Aorta (tissue), 5 donors: ENCODE measurements at places on chromosomes 2 and 18. TPM values are rescaled to one million over a fixed set of nuclear protein-coding genes. Genes with fewer than 3 reads are reported as not detected.

VWA3B gene
- total RNA-seq: 1.0 TPM

DNA sequence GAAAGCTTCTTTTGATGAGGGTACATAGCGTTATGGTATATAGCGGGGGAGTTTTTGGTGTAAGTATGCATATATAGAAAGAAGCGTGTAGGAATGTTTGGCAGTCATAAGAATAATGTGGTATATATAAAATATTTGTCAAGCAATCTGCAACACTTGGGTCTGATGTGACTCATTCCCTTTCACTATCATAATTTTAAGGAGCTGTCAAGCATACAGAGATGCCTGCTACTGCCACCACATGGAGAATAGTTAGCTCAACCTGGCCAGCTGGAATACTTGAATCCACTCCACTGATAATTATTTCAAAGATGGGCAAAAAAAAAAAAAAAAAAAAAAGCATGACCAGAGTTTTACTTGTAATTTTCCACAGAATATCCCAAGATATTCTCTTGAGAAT lies 559.8 kb upstream of the REG3G start:
- no peaks in the 10 kb centered on the region for H3K27me3 ChIP-seq
- H3K27ac ChIP-seq: no peak overlapping the region
- H3K4me3 ChIP-seq: no peak overlapping the region
- no peaks in the 10 kb centered on the region for H3K36me3 ChIP-seq
- no peaks in the 10 kb centered on the region for H3K4me1 ChIP-seq
- DNase-seq: no peak

GRCh38 chr2:222179592-222179991 lies 119.2 kb downstream of the PAX3 start:
- no peaks in the 10 kb centered on the region for H3K4me1 ChIP-seq
- no peaks in the 10 kb centered on the region for H3K36me3 ChIP-seq
- DNase-seq: no peak
- no peak overlapping the region for H3K4me3 ChIP-seq
- H3K27ac ChIP-seq: no peak overlapping the region
- H3K27me3 ChIP-seq: no peaks in the 10 kb centered on the region

GRCh38 chr18:79786786-79787526 lies 10.8 kb upstream of the KCNG2 start:
- no peaks in the 10 kb centered on the region for H3K27me3 ChIP-seq
- H3K27ac ChIP-seq: no peak overlapping the region

DNA sequence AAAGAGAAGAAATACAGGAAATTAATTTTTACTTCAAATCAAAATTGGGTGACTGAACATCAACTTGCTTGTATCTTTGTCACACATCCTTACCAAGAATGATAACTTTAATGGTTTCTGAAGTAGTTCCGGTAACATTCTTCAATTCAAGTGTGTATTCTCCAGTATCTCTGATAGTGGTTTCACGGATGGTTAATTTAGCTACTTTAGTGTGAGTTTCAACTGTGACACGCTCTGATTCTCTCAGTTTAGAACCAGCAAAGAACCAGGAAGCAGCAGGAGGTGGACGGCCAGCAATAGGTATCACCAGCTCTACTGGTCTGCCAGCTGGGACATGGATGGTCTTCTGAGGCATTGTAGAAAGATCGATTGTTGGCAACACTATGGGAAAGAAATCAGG lies 62.3 kb downstream of the PLEKHA3 start:
- no peaks in the 10 kb centered on the region for H3K4me1 ChIP-seq
- no peak overlapping the region for H3K27ac ChIP-seq
- no peak overlapping the region for H3K4me3 ChIP-seq

DNA sequence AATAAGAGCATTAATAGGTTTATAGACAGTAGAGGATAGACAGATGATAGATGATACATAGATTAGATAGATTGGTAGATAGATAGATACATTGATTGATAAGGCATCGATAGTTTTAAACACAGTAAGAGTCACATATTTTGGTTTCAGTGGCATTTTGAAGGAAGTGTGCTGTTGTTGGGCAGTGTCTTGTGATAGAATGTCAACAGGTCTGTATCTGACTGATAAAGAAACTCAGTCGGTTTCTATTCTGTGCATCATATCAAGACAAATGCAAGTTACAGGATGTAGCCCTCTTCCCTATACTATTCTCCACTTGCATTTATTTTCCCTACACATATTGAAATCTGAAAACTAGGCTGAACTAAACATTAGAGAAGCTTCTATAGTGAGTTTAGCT lies 1229.0 kb upstream of the ZEB2 start:
- no peaks in the 10 kb centered on the region for H3K27me3 ChIP-seq
- H3K27ac ChIP-seq: no peak overlapping the region
- H3K36me3 ChIP-seq: no peaks in the 10 kb centered on the region
- no peak for DNase-seq
- no peak overlapping the region for H3K4me3 ChIP-seq

DNA sequence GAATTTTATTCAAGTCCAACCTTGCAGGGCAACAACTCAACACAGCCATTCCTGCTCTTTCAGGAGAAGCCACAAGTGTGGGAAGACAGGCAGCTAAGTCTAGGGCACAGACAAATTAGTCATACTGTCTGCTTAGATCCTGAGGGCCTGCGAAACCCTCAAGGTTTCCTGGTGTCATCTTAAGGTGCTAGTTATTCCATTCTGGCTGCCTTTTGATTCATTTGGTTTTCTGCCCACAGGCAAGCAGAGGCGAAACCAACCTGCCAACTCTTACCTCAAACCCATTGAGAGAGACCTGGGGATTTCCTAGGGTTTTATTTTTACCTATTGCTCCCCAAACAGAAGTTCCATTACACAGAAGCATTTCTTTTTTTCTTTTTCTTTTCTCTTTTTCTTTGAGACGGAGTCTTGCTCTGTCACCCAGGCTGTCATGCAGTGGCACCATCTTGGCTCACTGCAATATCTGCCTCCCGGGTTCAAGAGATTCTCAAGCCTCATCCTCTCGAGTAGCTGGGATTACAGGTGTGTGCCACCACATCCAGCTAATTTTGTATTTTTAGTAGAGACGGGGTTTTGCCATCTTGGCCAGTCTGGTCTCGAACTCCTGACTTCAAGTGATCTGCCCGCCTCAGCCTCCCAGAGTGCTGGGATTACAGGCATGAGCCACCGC lies 23.7 kb upstream of the SCYGR1 start:
- peaks cover 5% of the 10 kb centered on the region for H3K4me1 ChIP-seq
- no peaks in the 10 kb centered on the region for H3K36me3 ChIP-seq
- no peak for DNase-seq
- H3K27ac ChIP-seq: no peak overlapping the region
- H3K27me3 ChIP-seq: no peaks in the 10 kb centered on the region
- H3K4me3 ChIP-seq: no peak overlapping the region

DNA sequence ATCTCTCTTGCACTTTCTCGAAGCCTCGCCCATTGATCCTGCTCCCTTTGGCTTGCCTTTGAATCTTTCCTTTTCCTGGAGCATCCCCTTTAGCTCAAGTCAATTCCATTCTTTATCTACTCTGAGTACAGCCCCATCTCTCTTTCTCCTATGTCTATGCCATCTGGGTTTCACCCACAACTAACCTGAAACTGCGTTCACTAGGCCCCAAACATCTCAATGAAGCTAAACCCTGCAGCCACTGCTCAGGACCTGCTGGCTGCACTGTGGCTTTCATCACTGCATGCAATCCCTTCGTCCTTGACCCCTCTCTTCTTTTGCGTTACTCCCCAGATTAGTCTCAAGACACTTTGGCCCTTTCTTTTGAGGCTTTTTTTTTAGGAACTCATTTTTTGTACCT lies 81.6 kb upstream of the CYRIA start:
- H3K27ac ChIP-seq: no peak overlapping the region
- H3K4me3 ChIP-seq: no peak overlapping the region
- H3K36me3 ChIP-seq: no peaks in the 10 kb centered on the region
- no peak for DNase-seq
- H3K27me3 ChIP-seq: no peaks in the 10 kb centered on the region

DNA sequence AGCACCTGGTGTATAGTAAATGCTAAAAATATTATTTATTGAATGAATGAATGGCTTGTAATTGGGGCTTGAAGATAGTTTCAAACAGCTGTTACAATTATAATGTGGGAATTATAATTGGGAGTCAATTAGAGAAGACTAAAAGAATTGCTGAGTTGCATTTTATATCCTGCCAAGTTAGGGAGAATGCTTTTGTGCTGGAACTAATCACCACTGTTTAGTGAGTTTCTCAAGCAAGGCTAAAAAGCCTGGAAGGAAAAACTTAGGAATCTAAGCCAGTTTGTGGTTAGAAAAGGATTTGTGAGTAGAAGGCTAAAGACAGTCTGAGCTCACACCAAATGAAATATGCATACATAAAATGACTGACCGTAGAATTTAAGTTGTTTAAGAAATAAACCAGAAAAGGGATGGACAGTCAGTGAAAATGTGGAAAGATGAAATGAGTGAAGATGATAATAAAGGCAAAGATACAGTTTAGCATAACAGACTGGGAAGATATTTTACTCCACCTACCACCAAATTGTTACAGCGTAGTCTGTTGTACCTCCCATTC lies 647.7 kb upstream of the FSHR start:
- no peaks in the 10 kb centered on the region for H3K36me3 ChIP-seq
- H3K27ac ChIP-seq: no peak overlapping the region
- DNase-seq: no peak
- no peaks in the 10 kb centered on the region for H3K4me1 ChIP-seq

DNA sequence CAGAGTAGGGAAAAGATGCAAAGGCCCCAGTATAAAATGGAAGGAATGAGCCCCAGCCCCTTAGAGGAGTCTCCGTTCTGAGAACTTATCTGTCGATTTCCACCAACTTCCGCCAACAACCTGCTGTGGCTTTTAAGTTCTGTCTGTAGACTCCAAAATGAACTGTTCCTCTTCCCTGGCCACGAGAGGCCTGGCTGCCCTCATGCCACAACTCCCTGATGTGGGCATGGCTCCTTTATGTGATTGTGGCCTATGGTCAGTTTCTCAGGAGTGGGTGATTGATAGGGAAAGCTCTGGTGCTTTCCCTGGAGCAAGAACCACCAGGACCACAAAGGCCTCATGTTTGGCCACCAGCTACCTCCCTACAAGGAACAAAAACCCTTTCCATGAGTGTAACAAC lies 18.8 kb upstream of the CD207 start:
- H3K27me3 ChIP-seq: no peaks in the 10 kb centered on the region
- no peak for DNase-seq
- H3K4me3 ChIP-seq: no peak overlapping the region
- H3K27ac ChIP-seq: no peak overlapping the region
- H3K4me1 ChIP-seq: no peaks in the 10 kb centered on the region

GRCh38 chr2:46430992-46431391 lies 48.4 kb upstream of the TMEM247 start:
- H3K27ac ChIP-seq: no peak overlapping the region
- no peaks in the 10 kb centered on the region for H3K4me1 ChIP-seq
- H3K36me3 ChIP-seq: no peaks in the 10 kb centered on the region
- H3K4me3 ChIP-seq: no peak overlapping the region

DNA sequence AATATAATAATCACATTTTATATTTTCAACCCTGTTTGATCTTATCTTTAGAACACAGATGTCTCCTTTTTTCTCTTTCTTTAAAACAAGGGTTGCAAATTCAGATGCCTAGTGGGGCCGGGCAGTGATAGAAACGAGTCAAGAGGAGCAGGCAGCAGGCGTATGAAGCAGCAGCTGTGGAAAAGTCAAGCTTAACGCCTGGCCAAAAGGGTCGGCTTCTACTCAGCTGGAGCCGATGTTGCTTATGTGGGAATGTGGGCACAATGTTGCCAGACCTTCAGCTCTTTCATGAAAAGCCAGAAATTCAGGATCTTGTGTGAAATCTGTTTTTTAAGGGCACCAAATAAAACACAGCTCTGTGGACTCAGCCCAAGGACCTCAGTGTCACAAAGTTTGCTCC lies 642.7 kb downstream of the ARHGAP15 start:
- H3K4me3 ChIP-seq: no peak overlapping the region
- no peak overlapping the region for H3K27ac ChIP-seq
- no peak for DNase-seq
- H3K36me3 ChIP-seq: no peaks in the 10 kb centered on the region
